GM13977 (cell line): ENCODE measurements at places on chromosomes 3 and 15.

DNA sequence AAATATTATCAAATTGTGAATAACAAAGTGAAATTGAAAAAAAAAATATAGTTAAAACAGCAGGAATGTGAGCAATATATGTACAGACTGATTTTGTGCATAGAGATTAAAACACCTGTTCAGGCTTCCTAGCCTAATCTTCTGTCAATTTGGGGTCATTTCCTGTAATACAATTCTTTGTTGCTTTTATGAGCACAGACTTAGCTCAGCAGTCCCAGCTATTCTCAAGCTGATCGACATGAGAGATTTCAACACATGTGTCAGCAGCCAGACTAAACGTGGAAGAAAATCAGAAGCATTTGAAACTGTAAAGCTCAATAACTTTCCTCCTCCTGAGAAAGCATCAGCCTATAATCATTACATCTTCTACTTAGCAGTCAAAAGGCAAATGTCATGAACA lies 1.6 kb upstream of the FHIT start:
- DNase-seq, result no peak

DNA sequence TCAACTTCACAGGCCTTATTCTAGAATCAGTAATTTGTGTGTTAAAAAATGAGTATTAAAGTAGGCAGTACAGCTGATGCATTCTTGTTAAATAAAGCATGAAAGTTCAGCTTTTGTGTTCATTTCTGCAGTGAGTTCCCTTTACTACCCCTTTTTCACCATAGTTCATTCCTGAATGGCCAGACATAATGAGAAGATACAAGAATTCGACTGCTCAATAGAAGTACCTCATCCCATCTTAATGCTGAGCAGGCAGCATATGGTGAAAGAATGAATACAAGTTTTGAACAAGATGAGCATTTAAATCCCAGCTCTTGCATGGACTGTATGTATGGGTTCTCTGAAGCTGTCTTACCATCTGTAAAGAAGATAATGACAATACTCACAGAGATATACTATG lies 647.6 kb upstream of the TGFBR2 start:
- no peak for DNase-seq

- no peak for DNase-seq
Measured at GRCh38 chr3:119311081-119311925, 17.1 kb downstream of the ARHGAP31 start.

DNA sequence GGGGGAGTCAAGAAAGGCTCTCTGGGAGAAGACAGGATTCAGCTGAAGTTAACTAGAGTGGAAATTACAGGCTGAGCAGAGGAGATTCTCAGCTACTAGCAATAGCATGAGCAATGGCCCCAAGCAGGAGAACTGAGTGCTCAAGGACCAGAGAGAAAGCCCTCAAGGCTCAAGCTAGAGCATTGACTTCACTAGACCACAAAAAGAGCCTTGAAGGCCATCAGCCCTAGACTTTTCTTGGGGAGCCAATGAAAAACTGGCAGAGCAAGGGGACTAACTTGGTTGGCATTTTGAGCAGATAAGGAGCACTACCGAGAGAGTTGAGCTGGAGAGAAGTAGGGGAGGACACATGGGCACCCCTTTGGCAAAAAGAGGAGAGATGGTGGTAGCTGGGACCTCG lies 277.6 kb downstream of the FEZF2 start:
- DNase-seq, result no peak

GRCh38 chr3:188827103-188827502 lies 344.7 kb upstream of the TPRG1 start:
- DNase-seq, result no peak
